ENCODE measurements at places on chromosomes 2 and 18. TPM values are rescaled to one million over a fixed set of nuclear protein-coding genes. Genes with fewer than 3 reads are reported as not detected.

The TMEFF2 gene
- 0.87 TPM for polyA plus RNA-seq

The C2orf81 gene
- 0.25 TPM for polyA plus RNA-seq

The SALL3 gene
- polyA plus RNA-seq, result not detected

The C1QL2 gene
- polyA plus RNA-seq, result not detected

The INO80D gene
- polyA plus RNA-seq, result 4.2 TPM

The EMILIN2 gene
- 4.1 TPM for polyA plus RNA-seq

The CYP1B1 gene
- polyA plus RNA-seq, result 43.2 TPM

The GCG gene
- not detected for polyA plus RNA-seq

The MPP4 gene
- 2.7 TPM for polyA plus RNA-seq

The FLACC1 gene
- polyA plus RNA-seq, result 0.27 TPM

The PRKRA gene
- 54.6 TPM for polyA plus RNA-seq

The VAMP8 gene
- 17.7 TPM for polyA plus RNA-seq

The TDRD15 gene
- not detected for polyA plus RNA-seq

The TAF4B gene
- polyA plus RNA-seq, result 0.70 TPM

The FEV gene
- polyA plus RNA-seq, result not detected

The DYNAP gene
- not detected for polyA plus RNA-seq

- DNase-seq, result no peak
These were observed 16.2 kb downstream of the SERPINB13 start for GRCh38 chr18:63603355-63603754.

DNA sequence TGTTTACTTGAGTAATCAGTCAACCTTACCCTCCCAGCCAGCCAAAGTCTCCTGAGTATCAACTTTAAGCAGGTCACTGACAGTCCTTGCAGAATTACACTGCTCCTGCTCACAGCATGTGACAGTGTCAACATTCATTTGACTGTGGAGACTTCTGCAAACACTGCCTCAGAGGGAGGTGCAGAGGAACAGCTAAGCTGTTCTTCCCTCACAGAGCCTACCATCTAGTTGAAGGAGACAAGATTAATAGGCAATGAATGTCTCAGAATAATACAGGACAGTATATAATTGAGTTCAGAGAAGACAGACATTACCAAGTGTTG lies 11.9 kb downstream of the SLC14A2 start:
- DNase-seq, result no peak

DNA sequence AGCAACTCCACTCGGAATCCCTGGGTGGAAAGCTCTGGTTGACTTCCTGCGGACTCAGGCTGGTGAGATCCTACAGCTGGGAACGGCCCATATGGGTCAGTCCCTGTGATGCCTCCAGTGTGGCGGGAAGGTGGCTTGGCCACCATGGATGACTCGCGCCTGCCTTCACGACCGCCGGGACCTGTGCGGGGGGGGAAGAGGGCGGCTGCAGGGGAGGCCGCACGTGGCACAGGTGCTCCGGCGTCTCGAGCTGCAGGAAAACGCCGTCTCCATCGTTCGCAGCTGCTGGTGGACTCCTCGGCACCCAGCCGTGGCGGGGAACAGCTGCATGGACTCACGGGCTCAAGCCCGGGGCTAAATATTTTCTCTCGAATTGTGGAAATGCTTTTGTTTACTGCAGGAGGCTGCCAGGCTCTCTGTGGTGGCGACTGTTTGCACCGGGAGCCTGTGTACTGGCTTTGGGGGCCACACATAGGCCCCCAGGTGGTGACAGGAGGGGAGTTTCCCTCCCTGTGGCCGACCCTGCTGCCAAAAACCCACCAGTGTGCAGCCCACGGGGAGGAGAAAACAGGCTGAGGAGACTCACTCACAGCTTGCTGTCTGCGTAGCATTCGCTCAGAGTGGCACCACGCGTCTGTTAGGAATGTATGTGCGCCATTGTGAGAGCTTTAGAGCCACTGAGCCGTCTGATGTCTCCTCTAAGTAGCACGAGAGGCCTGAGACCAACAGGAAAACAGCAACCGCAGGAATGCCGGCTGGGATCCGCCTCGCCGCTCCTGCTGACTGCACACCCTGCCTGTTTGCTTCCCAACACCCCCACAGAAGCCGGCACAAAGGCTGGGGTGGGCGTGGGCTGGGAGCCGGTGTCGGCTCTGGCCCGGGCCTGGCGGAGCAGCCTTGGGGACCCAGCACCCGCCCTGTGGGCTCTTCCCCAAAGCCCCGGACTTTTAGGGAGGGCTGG lies 89.2 kb downstream of the NFATC1 start:
- peak; percentile 81 for DNase-seq

DNA sequence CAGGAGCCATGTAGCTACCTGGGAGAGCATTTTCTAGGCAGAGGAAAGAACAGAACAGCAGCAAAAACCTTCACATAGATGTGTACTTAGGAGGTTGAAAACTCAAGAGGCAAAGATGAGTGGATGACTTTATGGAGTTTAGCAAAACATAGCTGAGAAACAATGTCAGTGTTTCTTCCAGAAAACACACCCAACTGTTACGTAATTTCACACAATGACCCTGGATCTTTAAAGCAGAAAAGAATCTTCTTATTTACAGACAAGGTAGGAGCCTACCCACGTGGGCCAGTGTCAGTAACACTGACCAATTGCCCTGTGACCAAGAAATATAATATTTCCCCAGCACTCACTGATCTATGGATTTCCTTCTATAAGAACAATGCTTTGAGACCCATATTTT lies 254.6 kb downstream of the CDH20 start:
- no peak for DNase-seq

DNA sequence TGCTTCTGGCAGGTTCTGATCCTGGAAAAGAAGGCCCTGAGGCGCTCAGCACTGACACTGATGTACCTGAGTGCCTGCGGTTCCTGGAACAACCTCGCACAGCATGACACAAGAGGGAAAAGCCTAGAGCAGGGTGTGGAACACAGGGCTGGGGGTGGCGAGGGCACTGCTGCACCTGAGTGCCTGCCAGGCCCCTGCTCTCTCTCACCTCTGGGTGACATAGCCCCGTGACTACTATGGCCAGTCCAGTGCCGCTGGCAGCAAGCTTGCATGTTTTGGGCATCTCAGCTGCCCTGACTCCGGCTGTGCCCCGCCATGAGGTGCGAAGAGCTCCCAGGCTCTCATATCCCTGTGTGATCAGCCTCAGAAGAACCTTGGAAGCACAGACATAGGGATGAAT lies 825.2 kb upstream of the SALL3 start:
- no peak for DNase-seq

DNA sequence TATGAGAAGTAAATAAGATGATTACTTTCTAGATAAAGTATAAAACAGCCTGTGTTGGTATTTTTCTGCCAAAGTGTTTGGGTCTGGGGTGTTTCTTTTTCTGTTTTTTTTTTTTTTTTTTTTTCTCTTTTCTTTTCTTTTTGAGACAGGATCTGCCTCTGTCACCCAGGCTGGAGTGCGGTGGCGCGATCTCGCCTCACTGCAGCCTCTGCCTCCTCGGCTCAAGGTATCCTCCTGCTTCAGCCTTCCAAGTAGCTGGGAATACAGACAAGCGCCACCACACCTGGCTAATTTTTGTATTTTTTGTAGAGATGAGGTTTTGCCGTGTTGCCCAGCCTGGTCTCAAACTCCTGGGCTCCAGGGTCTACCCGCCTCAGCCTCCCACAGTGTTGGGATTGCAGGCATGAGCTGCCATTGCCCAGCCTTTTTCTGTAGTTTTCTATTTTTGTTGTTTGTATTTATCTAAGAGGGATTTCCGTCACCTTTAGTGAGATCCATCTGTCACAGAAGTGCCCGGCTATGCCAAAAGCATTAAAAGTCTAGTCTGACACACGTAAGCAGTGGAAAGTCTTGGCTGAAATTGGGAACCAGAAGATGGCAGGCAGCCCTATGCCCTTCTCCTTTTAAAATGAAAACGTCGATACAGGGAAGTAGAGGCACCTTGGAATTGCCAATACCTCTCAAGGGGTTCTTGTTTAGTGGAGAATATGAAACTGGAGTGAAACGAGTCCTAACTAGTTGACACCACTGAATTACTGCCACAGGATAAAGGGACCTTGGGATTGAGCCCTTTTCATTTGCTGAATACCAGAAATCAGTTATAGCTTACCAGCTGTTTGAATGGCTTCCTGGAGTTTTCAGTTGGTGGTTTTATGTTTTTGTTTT lies 14.0 kb downstream of the UGP2 start:
- DNase-seq, result no peak

GRCh38 chr18:38076346-38077070 lies 510.9 kb upstream of the CELF4 start:
- DNase-seq, result no peak

GRCh38 chr18:79785831-79786230 lies 11.9 kb upstream of the KCNG2 start:
- DNase-seq, result no peak

- DNase-seq, result no peak
These were observed 285.7 kb upstream of the DCC start for GRCh38 chr18:52054324-52054723.

DNA sequence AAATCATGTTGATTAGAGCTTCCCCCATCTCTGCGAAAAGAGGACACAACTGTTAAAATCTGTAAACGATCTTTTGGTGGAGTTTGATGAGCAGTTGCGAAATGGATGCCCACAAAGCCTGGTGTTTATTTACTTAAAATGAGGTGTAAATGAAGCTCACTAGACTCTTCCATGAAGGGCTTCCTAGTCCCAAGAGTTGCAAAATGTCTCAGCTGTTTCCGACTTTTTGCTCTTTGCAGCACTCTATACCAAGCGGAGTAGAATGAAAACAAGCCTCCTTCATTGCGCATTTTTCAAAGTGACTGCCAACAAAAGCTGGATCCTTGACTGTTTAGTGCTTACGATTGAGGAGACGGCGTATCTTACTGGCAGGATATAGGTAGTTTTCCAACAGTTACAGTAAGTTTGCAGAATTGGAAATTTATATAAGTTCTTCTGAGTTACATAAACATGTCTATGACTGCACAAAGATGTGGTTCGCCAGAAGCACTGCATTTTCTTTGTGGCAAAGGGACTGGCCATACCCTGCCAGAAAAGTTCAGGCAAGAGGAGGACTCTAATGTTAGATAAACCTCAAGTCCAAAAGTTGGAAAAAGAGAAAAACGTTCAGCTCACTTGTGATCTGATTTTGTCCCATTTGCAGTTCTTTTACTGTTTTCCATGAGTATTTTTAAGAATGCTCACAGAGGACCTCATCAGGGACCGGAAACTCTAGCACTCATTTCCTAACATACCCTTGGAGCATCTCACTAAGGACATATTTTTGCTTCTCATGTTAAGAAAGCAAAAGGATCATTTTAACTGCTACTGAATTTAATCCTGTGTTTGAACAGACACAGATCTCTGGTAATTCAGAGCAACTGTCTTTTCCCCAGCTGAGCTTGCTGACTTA lies 42.7 kb downstream of the COLEC12 start:
- no peak for DNase-seq

- no peak for DNase-seq
These were observed 621 bp downstream of the TXNL1 start for GRCh38 chr18:56637711-56638231.

GRCh38 chr2:77519164-77519887 lies 2.9 kb downstream of the LRRTM4 start:
- DNase-seq, result no peak

GRCh38 chr2:121648206-121649148 lies 785 bp downstream of the CLASP1 start:
- DNase-seq, result peak; percentile 73

GRCh38 chr2:170679607-170680079 lies 35.5 kb upstream of the SP5 start:
- no peak for DNase-seq

- no peak for DNase-seq
These were observed 390 bp downstream of the PCARE start for GRCh38 chr2:29073933-29074332.

DNA sequence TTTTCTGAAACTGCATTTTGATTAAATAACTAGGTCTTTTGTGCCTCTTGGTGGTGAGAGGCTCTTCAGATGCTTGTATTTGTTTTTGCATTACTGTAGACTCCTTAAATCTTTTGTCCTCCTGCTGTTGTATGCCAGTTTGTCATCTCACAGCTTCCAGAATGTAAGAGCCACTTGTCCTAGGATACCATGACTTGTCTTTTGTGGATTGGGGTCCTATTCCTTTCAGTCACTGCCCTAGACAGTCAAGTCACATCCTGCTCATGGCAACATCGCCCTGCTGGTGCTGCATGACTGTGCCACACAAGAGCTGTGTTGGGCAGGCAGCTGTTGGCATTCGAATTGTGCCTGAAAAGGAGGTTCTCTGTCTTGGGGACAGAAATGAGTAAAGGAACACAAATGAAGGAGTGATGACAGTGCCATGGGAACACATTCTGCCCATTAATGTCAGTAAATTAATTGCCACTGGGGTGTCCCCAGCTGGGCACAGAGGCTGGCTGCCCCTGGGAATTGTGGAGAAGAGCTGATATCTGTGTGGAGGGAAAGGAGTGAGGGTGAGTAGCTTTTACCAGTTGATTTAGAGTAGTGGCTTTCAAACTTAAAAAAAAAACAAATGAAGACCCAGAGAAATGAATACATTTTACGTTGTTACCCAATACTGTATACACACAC lies 140.3 kb downstream of the ARL6IP6 start:
- no peak for DNase-seq

DNA sequence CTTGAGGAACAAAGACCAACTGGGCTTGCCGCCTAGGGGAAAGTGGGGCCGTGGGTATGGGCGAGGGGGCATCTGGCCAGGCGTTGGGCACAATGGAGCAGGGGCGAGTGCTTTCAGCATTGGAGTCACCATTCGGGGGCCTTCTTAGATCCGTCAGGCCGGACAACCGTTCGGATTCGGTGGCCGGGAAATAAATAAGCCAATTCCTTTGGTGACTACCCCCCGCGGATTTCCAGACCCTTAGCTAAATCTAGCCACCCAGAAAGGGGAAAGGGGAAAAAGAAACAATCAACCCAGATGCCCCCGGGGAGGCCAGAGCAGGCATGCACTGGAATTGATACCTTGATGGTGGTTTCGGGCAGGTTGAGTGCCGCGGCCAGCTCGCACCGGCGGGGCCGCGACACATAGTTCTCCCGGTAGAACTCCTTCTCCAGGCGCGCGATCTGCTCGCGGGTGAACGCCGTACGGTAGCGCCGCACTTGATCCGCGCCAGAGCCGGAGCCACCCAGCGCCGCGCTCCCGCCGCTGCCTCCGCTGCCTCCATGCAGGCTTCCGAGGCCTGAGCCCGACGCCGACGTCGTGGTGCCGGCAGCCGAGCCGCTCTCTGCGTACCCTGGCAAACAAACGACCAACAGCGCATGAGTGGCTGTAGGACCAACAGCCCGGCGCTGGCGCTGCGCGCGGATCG lies 1.8 kb downstream of the EVX2 start:
- DNase-seq, result no peak

- DNase-seq, result no peak
These were observed 127.2 kb downstream of the UBE2E3 start for GRCh38 chr2:181107628-181107945.

- peak; percentile 18 for DNase-seq
These were observed 33.6 kb upstream of the ZBTB7C start for GRCh38 chr18:48442761-48443160.

Data from fibroblast of lung (primary cell).